ENCODE measurements at places on chromosomes 1 and 21. TPM values are rescaled to one million over a fixed set of nuclear protein-coding genes. Genes with fewer than 3 reads are reported as not detected.

DNA sequence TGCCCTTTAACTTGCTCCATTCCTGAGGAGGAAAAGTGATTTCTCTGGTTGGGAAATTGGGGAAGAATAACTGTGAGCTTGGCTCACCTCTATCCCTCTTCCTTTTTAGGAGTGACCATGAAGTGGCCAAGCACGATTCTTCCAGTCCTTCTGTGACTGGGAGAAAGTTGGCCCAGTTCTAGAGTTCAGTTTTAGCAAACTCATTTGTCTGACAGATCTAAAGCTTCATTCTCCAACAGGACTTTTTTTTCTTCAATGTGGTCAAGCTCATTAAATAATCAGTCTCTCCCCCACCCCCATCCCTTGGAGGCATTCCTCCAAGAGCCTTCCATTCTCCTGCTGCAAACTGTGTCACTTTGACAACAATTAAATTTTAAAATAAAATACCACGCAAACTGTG lies 6.4 kb upstream of the AGL start:
- H3K36me3 ChIP-seq: no peaks in the 10 kb centered on the region
- H3K4me1 ChIP-seq: no peaks in the 10 kb centered on the region
- DNase-seq: no peak

- no peaks in the 10 kb centered on the region for H3K36me3 ChIP-seq
- H3K4me3 ChIP-seq: no peak overlapping the region
- H3K27me3 ChIP-seq: no peaks in the 10 kb centered on the region
These were observed 31.1 kb downstream of the C1orf21 start for GRCh38 chr1:184417916-184418315.

DNA sequence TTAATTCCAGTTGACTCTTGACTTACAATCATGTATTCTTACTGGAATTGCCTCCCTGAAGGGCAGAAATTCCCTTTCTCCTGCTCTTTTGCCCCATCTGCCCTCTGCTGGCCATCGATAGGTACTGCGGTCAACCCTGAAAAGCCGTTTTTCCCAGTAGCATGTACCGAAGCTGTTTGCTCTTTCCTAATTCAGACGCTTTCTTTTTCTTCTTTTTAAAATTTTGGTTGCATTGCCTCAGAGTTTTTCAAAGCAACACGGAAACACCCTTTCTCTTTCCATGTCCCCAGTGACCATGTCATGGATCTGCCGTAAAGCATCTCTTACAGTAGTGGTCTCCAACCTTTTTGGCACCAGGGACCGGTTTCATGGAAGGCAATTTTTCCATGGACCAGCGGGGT lies 164.2 kb upstream of the C1orf21 start:
- H3K36me3 ChIP-seq: no peaks in the 10 kb centered on the region
- peak overlapping the region; percentile 61 for H3K4me3 ChIP-seq
- no peak overlapping the region for H3K27ac ChIP-seq
- DNase-seq: peak; percentile 82

The RAB3B gene
- total RNA-seq: 14.5 TPM

DNA sequence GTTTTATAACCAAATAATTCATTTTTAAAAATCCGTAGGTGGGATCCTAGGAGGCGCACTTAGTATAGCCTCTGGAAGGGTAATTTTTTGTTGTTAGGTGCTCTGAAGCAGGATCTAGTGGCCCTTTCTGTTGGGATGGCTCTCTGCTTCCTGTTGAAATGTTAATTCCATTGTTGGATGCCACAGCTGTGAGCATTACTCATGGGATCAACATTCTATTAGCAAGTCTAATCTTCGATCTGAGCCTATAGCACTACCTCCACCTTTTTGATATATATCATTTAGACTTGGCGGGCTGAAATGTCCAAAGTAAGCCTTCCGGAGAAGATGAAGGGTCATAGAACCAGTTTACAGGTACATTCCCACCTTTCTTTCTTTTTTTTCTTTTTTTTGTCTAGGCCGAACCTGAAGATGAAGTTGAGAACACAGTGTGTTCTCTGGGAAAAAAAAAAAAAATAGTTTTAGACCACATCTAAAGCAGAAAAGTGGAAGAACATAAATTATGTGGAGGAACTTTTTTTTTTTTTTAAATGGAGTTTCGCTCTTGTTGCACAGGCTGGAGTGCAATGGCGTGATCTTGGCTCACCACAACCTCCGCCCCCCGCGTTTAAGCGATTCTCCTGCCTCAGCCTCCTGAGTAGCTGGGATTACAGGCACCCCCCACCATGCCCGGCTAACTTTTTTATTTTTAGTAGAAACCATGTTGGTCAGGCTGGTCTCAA lies 1.4 kb downstream of the CXADR start:
- DNase-seq: no peak
- H3K27me3 ChIP-seq: peaks cover 28% of the 10 kb centered on the region
- no peaks in the 10 kb centered on the region for H3K36me3 ChIP-seq
- no peak overlapping the region for H3K27ac ChIP-seq

Data from osteoblast (primary cell).